Pulmonary artery endothelial cell (primary cell): ENCODE measurements at places on chromosomes 16 and 17. TPM values are rescaled to one million over a fixed set of nuclear protein-coding genes. Genes with fewer than 3 reads are reported as not detected.

DNA sequence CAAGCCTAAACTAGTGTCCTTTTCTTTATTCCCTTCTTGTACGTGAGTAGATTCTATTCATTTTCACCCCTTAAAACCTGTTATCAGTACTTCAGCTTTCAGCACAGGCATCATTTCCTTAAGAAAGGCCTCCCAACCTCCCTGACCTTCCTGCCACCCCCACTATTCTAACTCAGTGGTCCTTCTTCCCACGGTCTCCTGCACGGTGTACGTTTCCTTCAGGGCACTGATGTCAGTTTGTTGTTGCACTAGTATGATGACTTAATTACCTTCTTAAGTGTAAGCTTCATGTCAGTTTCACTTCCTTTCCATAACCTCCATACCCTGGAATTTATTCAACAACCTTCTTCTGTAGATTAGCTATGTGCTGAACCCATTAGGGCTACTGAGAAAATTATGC is 484.2 kb downstream of the HS3ST4 start:
- no peak for DNase-seq

- DNase-seq = no peak
These were observed 11.8 kb downstream of the SIAH1 start for GRCh38 chr16:48373258-48374029.

DNA sequence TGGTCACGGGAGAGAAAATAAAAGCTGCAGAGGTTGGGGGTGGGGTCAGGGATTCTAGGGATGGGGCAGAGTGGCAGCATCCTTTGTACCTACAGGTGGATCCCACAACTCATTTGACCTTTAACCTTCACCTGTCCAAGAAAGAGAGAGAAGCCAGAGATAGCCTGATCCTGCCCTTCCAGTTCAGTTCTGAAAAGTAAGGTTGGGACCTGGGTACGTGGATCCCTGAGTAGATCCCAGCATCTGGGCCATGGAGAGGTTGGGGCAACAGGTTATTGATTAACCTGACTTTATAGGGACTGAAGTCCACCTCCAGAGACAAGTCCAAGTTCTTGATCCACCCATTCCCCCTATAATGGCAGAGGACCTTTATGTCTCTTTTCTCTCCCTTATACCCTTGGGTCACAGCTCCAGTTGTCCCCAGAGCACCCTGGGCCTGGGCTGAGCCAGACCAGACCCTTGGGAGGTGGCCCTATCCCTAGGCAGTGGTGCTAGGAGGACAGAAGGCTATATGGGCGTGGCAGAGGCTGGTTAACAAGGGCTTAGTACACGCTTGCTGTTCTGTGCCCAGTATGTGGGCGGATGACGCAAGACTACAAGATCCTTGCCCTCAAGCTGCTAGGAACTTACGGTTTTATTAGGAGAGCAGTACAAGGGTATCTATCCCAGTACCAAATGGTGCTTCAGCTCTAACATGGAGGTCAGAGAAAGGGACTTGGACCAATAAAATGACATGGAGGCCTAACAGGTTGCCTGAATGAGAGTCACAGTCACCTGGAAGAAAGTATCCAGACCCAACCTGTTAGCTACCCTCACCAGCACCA is 3.3 kb downstream of the CLDN7 start:
- no peak for DNase-seq

GRCh38 chr17:3688852-3689261 is 7.1 kb downstream of the P2RX5 start:
- DNase-seq = no peak

DNA sequence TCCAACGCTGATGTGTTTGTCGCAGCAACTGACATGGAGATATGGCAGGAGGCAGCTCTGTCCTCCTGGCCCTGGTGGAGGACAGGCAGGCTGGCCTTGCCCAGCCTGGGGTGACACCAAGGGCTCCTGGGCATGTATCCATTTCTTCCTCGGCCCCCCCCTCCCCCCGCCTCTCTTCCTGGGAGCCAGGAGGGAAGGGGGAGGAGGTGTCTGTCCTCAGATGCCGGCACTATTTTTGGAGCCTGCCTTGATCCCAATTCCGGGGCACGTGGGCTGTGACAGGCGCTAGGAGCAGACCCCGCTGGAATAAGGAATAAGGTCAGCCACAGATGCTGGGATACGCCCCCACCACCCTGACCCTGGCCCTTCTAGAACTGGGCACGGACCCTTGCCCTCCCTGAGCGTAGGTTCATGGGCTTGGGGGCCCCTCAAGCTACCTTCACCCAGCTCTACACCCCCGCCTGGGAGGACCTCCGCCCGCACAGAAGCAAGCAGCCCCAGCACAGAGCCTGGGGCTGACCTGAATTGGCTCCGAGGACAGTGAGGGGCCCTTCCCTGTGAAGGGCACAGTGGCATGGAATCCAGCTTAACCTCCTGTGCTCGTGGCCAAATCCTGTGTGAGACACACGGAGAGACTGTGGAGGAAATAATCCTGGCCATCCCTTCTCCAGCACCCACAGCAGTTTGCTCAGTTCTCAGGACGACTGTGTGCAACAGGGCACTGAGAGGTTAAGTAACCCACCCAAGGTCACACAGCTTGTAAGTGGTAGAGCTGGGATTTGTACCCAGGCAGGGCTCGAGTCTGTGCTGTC is 24.1 kb downstream of the SEC14L5 start:
- DNase-seq = no peak

- DNase-seq = no peak
These were observed 45.5 kb downstream of the ZCCHC14 start for GRCh38 chr16:87447323-87447722.

DNA sequence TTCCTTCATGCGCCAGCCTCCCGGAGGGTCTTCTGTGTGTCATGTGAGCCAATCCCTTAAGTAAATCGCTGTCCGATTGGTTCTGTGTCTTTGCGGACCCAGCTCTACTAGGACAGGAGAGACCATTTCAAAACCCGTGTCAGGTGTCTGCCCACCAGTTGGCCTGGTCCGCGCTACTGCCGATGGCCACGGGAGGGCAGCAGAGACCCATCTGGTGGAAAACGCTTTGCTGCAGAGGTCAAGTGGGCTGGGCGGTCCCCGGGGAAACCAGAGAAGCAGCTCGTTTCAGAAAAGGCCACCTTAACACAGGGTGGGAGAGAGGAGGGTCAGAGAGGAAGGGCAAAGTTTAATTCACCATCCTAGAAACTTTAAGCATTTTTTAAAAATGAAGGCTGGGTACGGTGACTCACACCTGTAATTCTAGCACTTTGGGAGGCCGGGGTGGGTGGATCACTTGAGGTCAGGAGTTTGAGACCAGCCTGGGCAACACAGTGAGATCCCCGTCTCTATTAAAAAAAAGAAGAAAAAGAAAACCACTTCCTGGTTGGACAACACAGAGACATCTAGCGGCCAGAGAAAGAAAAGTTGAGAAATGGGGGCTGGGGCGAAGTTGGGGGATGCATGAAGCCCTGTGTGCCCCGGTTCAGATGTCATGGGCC is 2.8 kb upstream of the CIBAR2 start:
- peak; percentile 24 for DNase-seq

Gene PRAC2
- total RNA-seq = not detected in 2 replicates
